ENCODE measurements at places on chromosomes 5 and 9. TPM values are rescaled to one million over a fixed set of nuclear protein-coding genes. Genes with fewer than 3 reads are reported as not detected.

DNA sequence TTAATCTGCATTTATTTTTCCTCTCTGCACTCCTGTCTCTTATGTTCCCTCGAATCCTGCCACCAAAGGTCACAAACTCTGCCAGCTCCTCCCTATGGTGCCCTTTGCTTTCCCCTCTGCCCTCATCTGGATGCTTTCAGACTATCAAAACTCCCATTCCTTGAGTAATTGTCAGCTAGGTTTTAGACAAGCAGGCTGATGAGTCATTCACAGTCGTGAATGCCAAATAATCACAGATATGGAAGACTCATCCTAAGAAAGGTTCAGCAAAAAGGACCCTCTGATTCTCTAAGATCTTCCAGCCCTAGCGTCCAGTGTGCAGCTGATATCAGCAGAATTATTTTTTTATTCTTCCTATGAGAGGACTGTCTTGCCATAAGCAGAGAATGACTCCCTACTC, 104.5 kb upstream of the NUDT12 start:
- DNase-seq = no peak
- no peaks in the 10 kb centered on the region for H3K27me3 ChIP-seq

GRCh38 chr5:130290219-130290618, 386.0 kb downstream of the CHSY3 start:
- no peak overlapping the region for H3K4me3 ChIP-seq
- H3K27me3 ChIP-seq = no peaks in the 10 kb centered on the region
- H3K27ac ChIP-seq = no peak overlapping the region
- peaks cover 7% of the 10 kb centered on the region for H3K4me1 ChIP-seq

DNA sequence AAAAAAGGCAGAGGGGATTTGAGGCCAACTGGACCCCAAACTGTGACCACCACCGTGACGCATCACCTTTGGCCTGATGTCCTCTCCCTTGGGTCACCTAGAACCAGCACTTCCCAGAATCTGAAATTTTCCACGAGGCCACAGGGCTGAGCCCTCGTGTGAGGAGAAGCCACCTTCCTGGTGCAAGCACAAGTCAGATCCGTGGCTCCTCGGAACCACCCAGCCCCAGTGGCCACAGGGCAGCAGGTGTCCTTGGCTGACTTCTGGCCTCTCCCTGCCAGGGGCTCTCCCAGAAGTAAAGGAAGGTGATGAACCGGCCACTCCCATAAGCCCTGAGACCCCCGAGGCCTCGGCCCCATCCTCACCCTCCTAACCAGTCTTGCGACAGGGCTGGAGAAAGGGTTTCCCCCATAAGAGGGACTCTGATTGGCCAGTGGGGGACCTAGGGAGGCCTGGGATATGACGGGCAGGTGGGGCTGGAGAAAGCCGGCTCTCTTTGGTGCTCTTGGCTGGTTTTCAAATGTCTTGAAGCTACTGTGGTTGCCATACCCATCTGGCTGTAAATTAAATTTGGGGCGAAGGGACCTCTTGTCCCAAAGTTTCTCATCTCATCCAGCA, 20.9 kb upstream of the HMCN2 start:
- H3K36me3 ChIP-seq = no peaks in the 10 kb centered on the region
- no peak for DNase-seq
- H3K4me1 ChIP-seq = peaks cover 9% of the 10 kb centered on the region
- H3K4me3 ChIP-seq = no peak overlapping the region
- H3K27me3 ChIP-seq = no peaks in the 10 kb centered on the region

- DNase-seq = no peak
- H3K4me1 ChIP-seq = no peaks in the 10 kb centered on the region
- no peak overlapping the region for H3K27ac ChIP-seq
- H3K4me3 ChIP-seq = no peak overlapping the region
- H3K27me3 ChIP-seq = no peaks in the 10 kb centered on the region
Measured at GRCh38 chr5:76537073-76537543, 86.1 kb downstream of the F2RL2 start.

- no peaks in the 10 kb centered on the region for H3K27me3 ChIP-seq
- no peak overlapping the region for H3K27ac ChIP-seq
- no peak overlapping the region for H3K4me3 ChIP-seq
- no peaks in the 10 kb centered on the region for H3K36me3 ChIP-seq
- no peaks in the 10 kb centered on the region for H3K4me1 ChIP-seq
- no peak for DNase-seq
Measured at GRCh38 chr5:114243281-114243971, 118.4 kb upstream of the KCNN2 start.

DNA sequence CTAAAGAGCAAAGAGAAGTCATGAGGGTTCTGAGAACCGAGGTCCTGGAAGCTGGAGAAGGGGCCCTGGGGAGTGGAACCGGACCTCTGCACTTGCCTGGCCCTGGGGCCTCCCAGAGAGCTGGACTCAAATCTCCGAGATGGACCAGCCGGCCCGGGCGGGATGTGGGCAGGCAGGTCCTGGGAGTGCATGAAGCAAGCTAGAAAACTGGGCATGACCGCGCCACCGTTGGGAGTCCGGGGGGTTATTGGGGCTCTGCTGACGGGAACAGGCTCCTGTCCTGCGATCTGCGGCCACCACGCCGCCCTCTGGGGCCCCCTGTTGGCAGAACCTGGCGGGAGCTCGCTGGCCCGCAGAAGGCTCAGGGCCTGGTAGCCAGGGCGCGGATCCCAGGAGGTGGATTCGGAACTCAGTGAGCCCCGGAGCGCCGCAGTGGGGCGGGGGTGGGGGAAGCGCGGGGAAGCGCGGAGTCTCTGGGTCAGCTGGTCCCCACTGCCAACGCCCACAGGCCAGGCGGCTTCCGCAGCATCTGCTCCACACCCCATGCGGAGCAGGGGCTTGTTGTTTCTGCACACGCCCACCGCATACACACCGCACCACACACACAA, 150.6 kb downstream of the ERCC6L2 start:
- peaks cover 32% of the 10 kb centered on the region for H3K4me1 ChIP-seq
- DNase-seq = no peak
- peaks cover 73% of the 10 kb centered on the region for H3K27me3 ChIP-seq
- H3K27ac ChIP-seq = no peak overlapping the region

DNA sequence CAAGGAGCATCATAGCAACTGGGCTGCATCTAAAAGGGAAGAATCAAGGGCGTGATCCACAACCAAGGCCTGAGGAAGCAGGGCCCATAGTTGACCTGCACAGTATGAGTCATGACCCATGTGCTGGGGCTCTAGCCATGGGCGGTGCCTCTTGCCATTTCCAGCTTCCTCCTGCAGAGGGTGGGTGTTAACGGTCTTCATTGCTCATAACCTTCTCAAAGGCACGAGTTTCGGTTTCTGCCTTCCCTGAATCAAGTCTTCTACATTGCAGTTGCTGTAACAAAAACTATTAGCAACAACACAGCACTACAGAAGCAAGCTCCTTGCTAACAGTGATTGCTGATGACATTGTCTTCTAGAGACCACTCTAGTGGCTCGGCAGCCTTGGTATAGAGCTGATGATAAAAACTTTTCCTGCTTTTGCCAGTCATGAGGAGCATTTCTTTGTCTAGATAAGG, 66.9 kb downstream of the CTSL start:
- H3K4me1 ChIP-seq = peaks cover 17% of the 10 kb centered on the region
- peak; percentile 62 for DNase-seq
- no peaks in the 10 kb centered on the region for H3K27me3 ChIP-seq
- no peaks in the 10 kb centered on the region for H3K36me3 ChIP-seq

GRCh38 chr9:133301253-133302230, 26.5 kb upstream of the ABO start:
- H3K27ac ChIP-seq = no peak overlapping the region
- H3K4me3 ChIP-seq = no peak overlapping the region
- peaks cover 76% of the 10 kb centered on the region for H3K27me3 ChIP-seq
- no peak for DNase-seq
- H3K4me1 ChIP-seq = no peaks in the 10 kb centered on the region

DNA sequence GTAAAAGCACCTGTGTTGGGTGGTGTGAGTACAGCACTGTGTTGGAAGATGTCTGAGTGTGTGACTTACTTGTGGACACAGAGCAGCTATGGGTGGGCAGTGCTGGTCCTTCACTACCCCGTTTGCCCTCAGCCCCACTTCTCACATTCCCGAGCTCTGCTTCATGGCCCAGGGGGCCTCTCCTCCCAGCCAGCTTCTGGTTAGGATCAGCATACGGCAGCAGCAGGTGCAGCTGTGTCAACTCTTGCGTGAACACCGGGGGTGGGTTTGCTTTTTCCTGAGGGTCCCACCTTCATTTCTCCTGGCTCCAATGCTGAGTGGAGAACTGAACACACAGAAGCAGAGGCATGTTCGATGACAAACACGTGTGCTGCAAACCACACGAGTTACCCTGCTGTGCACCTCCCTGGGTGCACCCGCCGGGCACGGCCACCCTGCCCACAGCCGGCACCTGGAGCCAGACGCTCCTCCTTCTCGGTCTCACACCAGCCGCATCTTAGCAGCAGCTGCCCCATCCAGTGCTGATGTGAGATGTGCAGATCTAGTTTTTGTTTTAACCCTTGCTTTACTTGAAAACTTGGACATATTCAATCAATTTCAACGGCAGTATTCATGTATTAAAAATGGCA, 14.9 kb upstream of the SLC6A3 start:
- H3K27me3 ChIP-seq = no peaks in the 10 kb centered on the region
- H3K4me3 ChIP-seq = no peak overlapping the region
- peaks cover 37% of the 10 kb centered on the region for H3K36me3 ChIP-seq

DNA sequence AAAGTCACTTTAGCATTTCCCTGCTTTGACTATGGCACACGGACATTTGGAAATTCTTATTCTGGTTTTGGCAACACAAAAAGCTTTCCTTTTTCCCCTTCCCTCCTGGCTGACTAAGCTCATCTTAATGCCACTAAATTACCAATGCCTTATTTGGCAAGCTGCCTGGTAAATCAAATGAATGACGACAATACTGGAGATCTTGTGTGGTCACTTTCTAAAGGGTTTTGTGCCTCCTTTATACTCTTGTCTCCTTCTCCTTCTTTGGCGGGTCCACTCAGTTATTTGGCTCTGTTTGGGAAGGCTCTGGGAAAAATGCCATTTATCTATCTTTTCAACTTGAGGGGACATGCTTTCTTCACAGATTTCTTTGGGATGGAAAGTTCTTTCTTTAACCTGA, 34.9 kb downstream of the SH3GL2 start:
- no peak for DNase-seq
- H3K4me3 ChIP-seq = no peak overlapping the region
- peaks cover 5% of the 10 kb centered on the region for H3K27me3 ChIP-seq
- H3K36me3 ChIP-seq = no peaks in the 10 kb centered on the region
- H3K4me1 ChIP-seq = peaks cover 10% of the 10 kb centered on the region

DNA sequence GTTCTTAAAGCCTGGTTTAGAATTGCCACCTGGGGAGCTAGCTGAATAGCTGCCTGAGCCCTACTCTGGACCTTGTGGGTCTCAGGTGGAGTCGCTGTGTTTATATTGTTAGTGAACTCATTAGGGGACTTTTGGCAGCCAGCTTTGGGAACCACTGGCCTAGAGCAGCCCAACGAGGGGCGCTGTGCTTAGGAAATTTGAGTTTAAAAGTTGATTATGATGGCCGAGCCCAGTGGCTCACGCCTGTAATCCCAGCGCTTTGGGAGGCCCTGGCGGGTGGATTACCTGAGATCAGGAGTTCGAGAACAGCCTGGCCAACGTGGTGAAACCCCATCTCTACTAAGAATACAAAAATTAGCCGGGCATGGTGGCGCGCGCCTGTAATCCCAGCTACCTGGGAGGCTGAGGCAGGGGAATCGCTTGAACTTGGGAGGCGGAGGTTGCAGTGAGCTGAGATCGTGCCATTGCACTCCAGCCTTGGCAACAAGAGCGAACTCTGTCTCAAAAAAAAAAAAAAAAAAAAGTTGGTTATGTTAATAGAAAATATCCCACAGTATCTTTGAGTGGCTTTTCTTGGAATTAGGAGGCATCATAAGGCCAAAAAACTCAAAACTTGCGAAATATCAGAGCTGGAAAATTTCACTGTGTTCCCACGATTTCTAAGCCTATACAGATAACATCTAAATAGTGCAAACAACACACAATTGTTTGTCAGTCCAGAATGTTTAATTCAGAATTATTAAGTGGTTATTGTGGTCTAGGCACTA, 809 bp downstream of the MCCC2 start:
- peaks cover 38% of the 10 kb centered on the region for H3K4me1 ChIP-seq
- H3K4me3 ChIP-seq = peak overlapping the region; percentile 82
- peak overlapping the region; percentile 88 for H3K27ac ChIP-seq
- no peaks in the 10 kb centered on the region for H3K36me3 ChIP-seq

DNA sequence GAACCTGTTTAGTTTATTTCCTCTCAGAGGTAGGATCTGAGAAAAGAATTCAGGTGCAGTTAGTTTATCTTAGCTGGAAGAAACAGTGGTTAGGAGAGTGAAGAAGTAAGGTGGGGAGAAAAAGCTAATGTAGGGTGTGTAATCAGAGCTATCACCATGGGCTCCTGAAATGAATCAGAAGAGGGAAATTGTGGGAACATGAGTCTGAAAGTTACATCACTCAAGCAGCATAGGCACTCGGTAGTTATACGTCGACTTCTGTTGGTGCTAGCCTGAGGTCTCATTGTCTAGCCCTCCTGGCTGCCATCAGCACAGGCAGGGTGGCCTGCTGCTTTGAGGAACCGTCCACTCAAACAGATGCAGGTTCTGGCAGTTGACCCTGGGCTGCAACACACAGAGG, 56.7 kb upstream of the NPR3 start:
- no peak overlapping the region for H3K27ac ChIP-seq
- DNase-seq = no peak
- no peaks in the 10 kb centered on the region for H3K36me3 ChIP-seq
- peaks cover 13% of the 10 kb centered on the region for H3K4me1 ChIP-seq

GRCh38 chr5:177524539-177524900, 7.8 kb upstream of the DDX41 start:
- peak overlapping the region; percentile 50 for H3K27ac ChIP-seq
- H3K27me3 ChIP-seq = no peaks in the 10 kb centered on the region
- H3K4me1 ChIP-seq = peaks cover 14% of the 10 kb centered on the region

DNA sequence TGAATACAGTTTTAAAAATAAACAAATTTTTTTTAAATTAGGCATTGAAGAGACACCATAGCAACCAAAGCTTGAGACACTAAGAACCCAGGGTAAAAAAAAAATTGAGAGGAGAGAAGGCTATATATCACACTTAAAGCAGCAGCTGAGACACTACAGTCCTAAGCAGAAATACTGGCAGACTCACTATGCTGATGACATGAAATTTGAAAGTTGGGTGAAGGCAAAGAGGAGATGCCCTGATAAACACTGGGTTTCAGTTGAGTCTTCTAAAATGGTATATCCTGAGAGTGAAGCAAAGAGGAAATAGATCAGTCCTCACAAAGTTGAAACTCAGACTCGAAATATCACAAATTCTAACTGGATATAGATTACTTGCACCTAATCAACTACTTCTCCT, 419.9 kb upstream of the CDH9 start:
- H3K27me3 ChIP-seq = no peaks in the 10 kb centered on the region
- no peak overlapping the region for H3K4me3 ChIP-seq
- H3K36me3 ChIP-seq = no peaks in the 10 kb centered on the region

DRD1 gene
- total RNA-seq = not detected

PCDHB11 gene
- total RNA-seq = 0.77 TPM

PCDHB15 gene
- total RNA-seq = 2.8 TPM

PCDHB14 gene
- 1.9 TPM for total RNA-seq

PCAT7 gene
- total RNA-seq = not detected

All from left ventricle myocardium inferior (tissue), 1 donor.